NCI-H2081 (cell line): ENCODE measurements at places on chromosomes 5 and 9.
A peak's percentile ranks its signal among the peaks of the same experiment; 100 is the strongest.

GRCh38 chr5:65244031-65244430 lies 237.7 kb downstream of the ADAMTS6 start:
- no peak for DNase-seq

- peak; percentile 21 for DNase-seq
Measured at GRCh38 chr5:143002459-143003327, 232.5 kb downstream of the ARHGAP26 start.

DNA sequence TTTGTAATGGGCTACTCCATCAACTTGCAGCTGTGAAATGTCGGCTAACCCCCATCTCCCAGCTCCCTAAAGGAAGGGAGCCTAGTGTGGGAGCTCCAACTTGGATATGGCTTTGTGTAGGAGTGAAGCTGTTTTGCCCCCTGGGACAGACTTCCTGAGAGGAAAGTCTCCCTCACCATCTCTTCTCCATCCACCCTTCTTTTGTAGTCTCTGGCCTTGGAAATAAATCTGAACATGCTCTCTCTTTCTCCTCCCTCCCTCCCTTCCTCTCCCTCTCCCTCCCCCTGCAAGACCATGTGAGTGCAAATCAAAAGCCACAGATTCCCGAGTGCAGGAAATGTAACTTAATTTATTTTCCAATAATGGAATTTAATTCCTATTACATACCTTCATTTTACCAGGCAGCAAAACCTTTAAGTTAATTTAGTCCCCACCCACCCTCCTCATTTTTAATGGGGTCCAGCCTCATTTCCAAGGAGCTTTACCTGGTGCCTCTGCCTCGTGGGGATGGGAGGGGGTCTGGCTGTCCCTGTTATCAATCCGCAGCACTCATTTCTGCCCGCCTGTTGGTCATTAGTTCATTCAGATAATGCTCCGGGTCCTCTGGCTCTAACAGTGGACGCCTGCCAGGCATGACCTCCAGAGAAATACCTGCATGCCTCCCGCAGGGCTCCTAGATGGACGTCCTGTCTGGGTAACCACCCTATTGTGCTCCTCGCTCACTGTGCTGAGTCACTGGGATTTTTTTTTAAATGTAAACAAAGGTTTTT lies 122.9 kb upstream of the TAF11L2 start:
- no peak for DNase-seq

GRCh38 chr9:4837261-4838188 lies 44.8 kb downstream of the RCL1 start:
- DNase-seq = no peak

DNA sequence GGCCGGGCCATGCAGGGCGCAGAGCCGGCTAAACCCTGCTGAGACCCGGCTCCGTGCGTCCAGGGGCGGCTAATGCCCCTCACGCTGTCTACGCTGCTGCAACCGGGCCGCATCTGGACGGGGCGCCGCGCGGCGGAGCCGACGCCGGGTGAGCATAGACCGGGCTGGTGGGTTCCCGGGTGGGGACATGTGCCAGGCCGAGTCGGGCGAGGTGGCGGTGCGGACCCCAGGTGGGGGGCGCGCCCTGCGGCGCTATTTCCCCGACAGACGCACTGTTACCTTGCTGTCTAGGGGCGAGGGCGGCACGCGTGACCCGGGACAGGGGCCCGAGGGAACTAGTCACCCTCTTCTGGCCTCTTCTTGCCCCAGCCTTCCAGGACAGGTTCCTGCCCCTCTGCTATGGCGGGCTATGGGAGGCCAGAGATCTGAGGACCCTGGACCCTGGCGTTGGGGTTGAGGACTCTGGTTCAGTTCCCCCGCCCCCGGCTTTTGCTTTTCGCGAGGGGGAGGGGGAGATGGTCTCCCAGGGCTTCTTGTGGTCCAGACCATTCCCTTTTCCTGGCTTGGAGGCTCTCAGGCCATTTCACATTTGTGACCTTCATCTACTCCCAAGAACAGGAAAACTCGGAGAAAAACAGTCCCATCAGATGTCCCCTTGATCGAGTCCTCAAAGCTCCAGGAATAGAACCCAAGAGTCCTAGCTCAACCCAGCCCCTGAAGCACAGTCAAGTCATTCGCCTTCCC lies 536 bp downstream of the SLC27A4 start:
- DNase-seq = no peak

DNA sequence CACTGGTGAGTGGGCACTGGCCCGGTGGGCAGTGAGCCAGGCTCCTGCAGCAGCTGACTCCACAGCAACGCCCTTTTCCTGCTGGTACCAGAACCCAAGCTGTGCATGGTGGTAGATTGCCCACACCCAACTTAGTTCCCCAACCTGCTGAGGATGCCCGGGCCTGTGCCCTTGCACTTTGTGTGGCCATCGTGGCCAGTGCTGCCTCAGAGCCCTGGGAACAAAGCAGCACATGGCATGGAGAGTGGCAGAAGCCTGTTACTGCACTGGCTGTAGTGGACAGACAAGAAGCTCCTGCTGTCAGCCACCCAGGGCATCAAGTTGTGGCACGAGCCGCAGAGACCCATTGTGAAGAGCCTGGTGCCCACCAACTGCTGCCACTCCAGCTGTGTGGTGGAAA lies 612.9 kb downstream of the DNAH5 start:
- no peak for DNase-seq

GRCh38 chr5:2259494-2260107 lies 376.9 kb upstream of the IRX4 start:
- DNase-seq = no peak

GRCh38 chr9:123601828-123602227 lies 245.8 kb downstream of the CRB2 start:
- no peak for DNase-seq

DNA sequence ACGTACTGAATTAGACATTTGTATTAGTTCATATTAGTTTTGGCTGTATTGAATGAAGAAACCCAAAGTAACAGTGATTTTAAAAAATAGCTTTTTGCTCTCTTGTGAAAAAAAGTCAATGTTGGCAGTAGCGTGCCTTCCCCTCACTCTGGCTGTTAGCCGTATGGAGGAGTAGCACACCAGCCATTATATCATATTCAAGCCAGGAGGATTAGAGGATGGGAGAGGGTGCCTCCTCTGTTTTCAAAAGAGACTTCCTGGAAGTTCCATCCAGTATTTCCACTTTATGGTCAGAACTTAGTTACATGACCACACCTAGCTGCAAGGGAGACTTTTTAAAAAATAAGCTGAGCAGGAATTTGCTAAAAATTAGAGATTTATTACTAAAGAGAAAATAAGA lies 41.2 kb downstream of the GPR21 start:
- DNase-seq = no peak

DNA sequence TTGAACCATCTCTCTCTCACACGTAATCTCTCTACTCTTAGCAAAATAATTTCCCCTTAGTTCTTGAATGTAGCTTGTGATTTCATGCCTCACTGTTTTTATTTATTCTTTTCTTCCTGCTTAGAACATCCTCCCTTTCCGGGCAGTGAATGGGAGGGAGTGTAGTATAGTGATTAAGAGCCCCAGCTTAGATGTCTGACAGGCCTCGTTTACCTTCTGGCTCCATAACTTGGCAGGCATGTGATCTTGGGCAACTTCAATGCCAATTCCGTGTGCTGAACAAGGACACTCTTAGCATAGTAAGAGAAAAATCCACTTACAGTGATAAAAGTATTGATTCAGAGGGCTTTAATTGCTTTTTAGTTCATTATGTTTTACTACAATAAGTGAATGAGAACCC lies 96.3 kb upstream of the TNPO1 start:
- DNase-seq = no peak
